ENCODE measurements at places on chromosomes 2 and 18.

- no peak for DNase-seq
Measured at GRCh38 chr2:75379476-75380210, 180.3 kb upstream of the TACR1 start.

DNA sequence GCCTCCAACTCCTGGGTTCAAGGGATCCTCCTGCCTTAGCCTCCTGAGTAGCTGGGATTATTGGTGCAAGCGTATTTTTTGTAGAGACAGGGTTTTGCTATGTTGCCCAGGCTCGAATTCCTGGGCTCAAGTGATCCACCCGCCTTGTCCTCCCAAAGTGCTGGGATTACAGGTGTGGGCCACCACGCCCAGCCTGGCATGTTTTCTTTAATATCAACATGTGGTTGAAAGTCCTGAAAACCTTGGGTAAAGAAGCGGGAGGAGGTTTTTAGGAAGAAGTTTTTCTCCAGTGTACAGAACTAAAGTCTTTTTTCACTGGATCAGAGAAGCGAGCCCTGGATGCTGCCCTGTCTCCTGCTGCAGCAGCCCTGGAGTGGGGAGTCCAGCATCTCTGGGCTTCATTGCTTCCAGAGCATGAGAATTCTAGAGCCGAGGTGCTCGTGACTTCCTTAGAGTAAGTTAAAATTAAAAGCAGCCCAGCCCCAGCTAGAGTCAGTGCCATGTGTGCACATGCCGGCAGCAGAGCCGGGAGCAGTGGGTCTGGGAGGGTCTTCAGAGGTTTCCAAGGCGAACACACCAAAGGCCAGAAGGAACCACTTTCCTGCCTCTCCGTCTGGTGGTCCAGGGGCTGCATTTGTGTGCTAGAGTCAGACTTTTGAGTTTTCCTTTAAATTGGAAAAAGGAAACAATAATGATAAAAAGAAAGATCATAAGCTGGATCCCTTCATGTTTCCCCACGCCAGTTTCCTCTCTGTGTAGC lies 31.2 kb downstream of the ITGB1BP1 start:
- DNase-seq: no peak

DNA sequence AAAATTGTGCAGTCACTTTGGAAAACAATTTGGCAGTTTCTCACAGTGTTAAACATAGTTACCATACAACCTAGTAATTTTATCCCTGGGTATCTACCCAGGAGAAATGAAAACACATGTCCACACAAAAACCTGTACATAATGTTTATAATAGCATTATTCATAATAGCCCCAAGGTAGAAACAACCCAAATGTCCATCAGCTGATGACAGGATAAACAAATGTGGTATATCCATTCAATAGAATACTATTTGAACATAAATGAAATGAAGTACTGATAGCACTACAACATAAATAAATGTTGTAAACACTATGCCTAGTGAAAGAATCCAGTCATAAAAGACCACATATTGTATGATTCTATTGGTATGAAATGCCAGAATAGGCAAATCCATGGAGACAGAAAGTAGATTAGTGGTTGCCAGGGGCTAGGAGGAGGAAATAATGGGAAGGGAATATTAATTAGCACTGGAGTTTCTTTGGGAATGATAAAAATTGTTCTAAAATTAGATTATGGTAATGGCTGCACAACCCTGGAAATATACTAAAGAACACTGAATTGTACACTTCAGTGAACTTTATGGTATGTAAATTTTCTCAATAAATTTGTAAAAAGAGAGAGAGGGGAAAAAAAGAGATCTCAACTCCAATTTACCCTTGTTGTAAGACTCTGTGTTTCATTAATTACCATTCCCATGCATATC lies 20.8 kb upstream of the VIT start:
- DNase-seq: no peak

DNA sequence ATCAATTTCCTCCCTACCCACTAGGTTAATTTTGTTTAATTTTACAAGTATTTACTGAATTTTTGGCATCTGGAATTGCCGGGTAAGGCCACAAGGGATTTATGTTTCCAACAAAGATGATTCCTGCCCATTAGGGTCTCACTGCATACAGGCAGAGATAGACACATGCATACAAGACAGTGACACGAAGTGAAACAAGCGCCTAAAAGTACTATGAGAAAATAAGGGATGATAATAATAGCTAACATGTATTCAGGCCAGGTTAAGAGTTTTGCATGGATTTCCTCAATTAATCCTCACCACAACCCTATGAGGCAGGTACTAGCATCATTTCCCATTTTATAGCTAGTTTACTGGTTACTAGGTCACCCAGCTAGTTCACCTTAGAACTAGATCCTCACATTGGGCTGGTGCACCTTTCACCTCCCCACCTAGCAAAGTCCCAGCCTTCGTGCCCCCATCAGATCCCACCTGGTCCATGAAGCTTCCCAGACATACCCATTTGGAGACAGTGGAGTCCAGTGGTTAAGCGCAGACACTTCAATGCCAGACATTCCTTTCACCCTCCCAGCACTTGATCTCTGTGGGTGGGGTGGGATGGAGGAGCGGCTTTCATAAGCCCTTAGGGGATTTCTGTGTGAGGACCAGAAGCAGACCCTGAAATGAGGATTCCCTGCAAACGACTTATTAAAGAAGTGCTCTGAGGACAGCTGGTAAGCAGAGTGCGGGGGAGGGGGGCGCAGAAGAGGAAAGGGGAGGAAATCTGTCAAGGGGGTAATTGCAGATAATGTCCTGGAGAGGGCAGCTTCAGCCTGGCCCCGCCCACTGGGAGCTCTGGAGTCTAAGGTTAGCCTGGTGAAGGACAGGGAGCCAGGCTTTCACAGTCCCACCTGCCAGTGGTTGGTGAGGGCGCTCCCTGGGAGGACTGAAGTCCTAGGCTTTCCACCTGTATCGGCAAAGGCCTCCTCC lies 5.8 kb upstream of the DGUOK start:
- DNase-seq: no peak

DNA sequence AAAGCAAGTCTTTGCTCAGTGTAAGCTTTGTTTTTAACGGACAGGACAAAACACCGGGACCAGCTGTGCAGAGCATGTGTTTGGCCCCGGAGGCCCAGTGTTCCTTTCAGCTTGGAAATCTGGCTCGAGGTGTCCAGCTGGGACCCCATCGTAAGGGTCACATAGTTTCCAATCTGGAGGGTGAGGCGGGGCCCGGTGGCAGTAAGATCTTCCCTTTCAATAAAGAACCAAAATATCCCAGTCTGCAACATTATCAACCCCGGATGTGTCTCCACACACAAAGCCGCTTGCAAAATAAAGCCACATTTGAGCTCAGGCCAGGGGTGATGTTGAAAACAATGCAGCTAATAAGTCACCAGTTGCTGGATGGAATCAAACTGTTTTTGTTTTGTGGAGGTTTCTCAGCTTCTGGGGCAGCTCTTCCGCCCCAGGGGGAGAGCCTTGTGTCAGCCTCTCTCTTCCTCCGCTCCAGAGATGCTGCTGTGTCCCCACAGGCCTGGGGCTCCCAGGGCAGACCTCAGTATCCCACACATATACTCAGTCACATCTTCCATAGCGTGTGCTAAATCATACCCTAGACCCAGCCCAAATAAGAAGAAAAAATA lies 138.6 kb upstream of the GLI2 start:
- no peak for DNase-seq

DNA sequence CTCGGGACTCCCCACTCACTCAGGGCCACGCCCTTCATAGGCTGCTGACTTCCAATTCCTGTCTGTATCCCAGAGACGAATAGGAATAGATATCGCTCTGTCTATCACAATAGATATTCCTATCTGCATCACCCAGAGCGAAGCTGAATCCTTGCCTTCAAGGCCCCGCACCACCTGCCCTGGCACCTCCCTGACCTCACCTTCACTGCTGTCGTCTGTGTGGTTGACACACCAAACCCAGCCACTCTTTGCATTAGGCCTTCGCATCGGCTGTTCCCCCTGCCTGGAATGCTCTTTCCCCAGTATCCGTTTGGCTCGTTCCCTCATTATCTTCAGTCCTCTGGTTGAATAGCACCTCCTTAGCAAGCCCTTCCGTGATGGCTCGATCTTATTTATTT lies 43.5 kb downstream of the ATOH8 start:
- no peak for DNase-seq

- DNase-seq: no peak
Measured at GRCh38 chr2:239979243-239980023, 45.7 kb downstream of the NDUFA10 start.

GRCh38 chr2:240834377-240834975 lies 14.5 kb upstream of the KIF1A start:
- no peak for DNase-seq

DNA sequence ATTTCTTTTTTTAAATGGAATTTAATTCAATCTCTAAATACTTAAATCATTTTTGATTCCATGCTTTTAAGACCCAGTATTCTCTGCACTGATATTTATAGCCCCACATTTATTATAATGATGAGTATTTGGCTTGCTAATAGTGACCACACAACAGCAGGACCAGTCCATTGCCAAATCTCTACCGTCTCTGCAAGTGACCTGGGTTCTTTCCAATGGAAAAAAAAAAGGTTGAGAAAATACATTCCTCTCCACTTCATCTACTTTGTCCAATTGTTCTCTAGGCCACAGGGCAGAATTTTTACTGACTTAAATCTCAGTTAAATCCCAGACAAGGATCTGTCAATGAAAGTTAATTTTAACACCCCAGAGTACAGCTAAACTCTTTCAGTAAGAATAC lies 20.5 kb downstream of the GRB14 start:
- no peak for DNase-seq

- DNase-seq: no peak
Measured at GRCh38 chr2:145777297-145777696, 1257.4 kb upstream of the ZEB2 start.

- no peak for DNase-seq
Measured at GRCh38 chr2:239762106-239762505, 263.0 kb downstream of the NDUFA10 start.

- no peak for DNase-seq
Measured at GRCh38 chr2:15306706-15307105, 254.4 kb downstream of the NBAS start.

GRCh38 chr2:16155766-16156165 lies 215.4 kb downstream of the MYCN start:
- DNase-seq: no peak

GRCh38 chr2:229475778-229476177 lies 204.7 kb upstream of the PID1 start:
- DNase-seq: no peak

DNA sequence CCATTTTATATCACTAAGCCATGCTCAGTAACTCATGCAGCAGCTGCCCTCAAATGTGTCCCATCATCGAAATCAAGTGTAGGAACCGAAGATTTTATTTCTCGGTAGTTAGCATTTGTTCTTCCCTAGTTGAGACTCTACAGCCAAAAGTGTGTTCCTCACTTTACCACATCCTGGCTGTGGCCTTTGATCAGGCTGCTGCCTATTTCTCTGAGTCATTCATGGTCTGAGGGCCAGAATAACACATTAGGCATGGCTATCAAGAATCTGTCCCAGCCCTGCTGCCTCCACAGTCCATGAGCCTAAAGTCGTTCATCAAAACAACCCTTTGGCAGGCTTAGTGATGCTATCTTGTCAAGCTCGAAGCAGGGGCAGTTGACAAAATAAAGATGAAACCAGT lies 300.1 kb downstream of the TDRD15 start:
- DNase-seq: no peak

DNA sequence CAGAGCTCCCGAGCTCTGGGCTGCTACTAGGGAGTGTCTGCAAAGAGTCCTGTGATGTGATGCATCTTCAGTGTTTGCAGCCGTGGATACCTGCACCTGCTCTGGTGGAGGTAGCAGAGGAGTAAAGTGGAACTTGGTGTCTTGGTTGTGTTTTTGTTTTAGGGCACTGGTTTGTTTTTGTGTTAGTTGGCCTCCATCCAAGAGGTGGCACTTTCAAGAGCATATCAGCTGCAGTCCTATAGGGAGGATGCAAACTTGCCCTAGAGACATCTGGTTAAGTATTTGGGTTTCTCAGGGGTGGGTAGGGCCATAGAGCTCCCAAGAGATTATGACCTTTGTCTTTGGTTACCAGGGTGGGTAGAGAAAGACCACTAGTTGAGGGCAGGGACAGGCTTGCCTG lies 1249.0 kb upstream of the FAM98A start:
- DNase-seq: no peak

DNA sequence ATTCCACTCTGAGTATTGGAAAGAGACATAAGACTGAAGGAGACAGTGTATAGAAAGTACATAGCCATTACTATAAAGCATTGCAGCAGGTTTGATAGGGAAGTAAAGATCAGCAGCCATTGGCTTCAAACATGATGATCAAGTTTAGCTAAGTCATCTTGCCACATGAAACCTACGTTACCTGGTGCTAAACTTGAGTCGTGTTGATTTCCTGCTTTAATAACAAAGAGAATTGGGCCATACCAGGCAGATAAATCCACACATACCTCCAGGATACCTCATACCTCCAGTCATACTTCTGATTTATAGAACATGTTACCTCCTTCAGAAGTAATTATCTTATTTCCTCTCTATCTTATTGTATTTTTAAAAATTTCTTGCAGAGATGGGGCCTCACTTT lies 10.3 kb upstream of the KYNU start:
- DNase-seq: no peak

GRCh38 chr2:199503148-199503547 lies 45.4 kb upstream of the SATB2 start:
- DNase-seq: no peak

- no peak for DNase-seq
Measured at GRCh38 chr2:241154915-241155314, 4.6 kb downstream of the PPP1R7 start.

DNA sequence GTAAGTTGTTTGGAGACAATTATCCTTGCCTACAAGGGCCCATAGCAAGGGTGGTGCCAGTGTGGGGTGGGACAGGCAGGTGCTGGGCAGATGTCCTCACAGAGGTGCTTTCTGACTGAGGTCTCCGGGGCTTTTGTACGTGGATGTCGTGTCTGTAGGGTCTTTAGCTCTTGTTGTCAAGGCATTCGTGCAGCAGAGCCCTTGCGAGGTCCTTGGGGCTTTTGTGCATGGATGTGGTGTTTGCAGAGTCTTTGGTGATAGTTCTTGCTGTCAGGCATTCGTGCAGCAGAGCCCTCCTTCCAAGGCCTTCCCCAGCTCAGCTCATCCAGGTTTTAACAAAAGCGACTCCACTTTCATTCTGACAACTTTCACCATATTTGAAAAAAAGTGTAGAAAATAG lies 116.0 kb upstream of the TMEM18 start:
- DNase-seq: no peak

GRCh38 chr2:147373800-147374422 lies 470.9 kb upstream of the ACVR2A start:
- DNase-seq: no peak

- no peak for DNase-seq
Measured at GRCh38 chr2:15058015-15058720, 425.7 kb downstream of the LRATD1 start.

- DNase-seq: no peak
Measured at GRCh38 chr2:122384768-122385333, 629.4 kb downstream of the TSN start.

Measured in stimulated activated CD8-positive, alpha-beta memory T cell treated with anti-CD3 and anti-CD28 coated beads, Interleukin-15, amount 100 ng/mL, for 1 hour (primary cell).